ENCODE measurements at places on chromosomes 2 and 18. TPM values are rescaled to one million over a fixed set of nuclear protein-coding genes. Genes with fewer than 3 reads are reported as not detected.

GLI2 gene
- 1.0 TPM for total RNA-seq

POTEI gene
- total RNA-seq: 1.2 TPM

ANKRD30BL gene
- 1.5 TPM for total RNA-seq

SCYGR4 gene
- total RNA-seq: not detected

TOGARAM2 gene
- 0.15 TPM for total RNA-seq

FOXD4L1 gene
- total RNA-seq: 0.44 TPM

PSMA8 gene
- total RNA-seq: not detected

ABCG5 gene
- total RNA-seq: not detected

AFF3 gene
- 63.6 TPM for total RNA-seq

PECR gene
- total RNA-seq: 10.2 TPM

KCNIP3 gene
- 30.1 TPM for total RNA-seq

PPP1R1C gene
- total RNA-seq: 0.59 TPM

TCF7L1 gene
- total RNA-seq: 6.9 TPM

LCT gene
- total RNA-seq: not detected

IL1B gene
- not detected for total RNA-seq

AGAP1 gene
- total RNA-seq: 19.7 TPM

ALPP gene
- not detected for total RNA-seq

QPCT gene
- total RNA-seq: 5.2 TPM

ERMN gene
- 1.4 TPM for total RNA-seq

TMBIM1 gene
- total RNA-seq: 330 TPM

FAM110C gene
- total RNA-seq: 1.6 TPM

FOXI3 gene
- not detected for total RNA-seq

MYCN gene
- total RNA-seq: 0.59 TPM

TRIB2 gene
- total RNA-seq: 62.9 TPM

ARHGAP25 gene
- 9.5 TPM for total RNA-seq

PTPRN gene
- 0.33 TPM for total RNA-seq

ASXL3 gene
- total RNA-seq: 0.98 TPM

MEMO1 gene
- total RNA-seq: 26.1 TPM

LCLAT1 gene
- 20.6 TPM for total RNA-seq

CLEC4F gene
- total RNA-seq: not detected

TEKT4 gene
- total RNA-seq: not detected

METAP1D gene
- total RNA-seq: 6.2 TPM

GCG gene
- not detected for total RNA-seq

SPTBN1 gene
- total RNA-seq: 273 TPM

COX7A2L gene
- 149 TPM for total RNA-seq

ZNG1B gene
- 51.1 TPM for total RNA-seq

PLB1 gene
- 5.6 TPM for total RNA-seq

PXDN gene
- total RNA-seq: 42.4 TPM

SIX3 gene
- not detected for total RNA-seq

SERPINB4 gene
- total RNA-seq: not detected

AGXT gene
- not detected for total RNA-seq

USP40 gene
- 29.2 TPM for total RNA-seq

Measured in breast epithelium (tissue), 4 donors.